ENCODE measurements at places on chromosomes 4 and X.

GRCh38 chrX:1537031-1537715, at the start of gene P2RY8:
TSS of gene P2RY8 (minus strand) at chrX:1537185. CDS start at chrX:1466558, 70,627 bp downstream.
- no peak for DNase-seq

GRCh38 chr4:19987746-19988145, 264.0 kb upstream of the SLIT2 start:
- DNase-seq: no peak

DNA sequence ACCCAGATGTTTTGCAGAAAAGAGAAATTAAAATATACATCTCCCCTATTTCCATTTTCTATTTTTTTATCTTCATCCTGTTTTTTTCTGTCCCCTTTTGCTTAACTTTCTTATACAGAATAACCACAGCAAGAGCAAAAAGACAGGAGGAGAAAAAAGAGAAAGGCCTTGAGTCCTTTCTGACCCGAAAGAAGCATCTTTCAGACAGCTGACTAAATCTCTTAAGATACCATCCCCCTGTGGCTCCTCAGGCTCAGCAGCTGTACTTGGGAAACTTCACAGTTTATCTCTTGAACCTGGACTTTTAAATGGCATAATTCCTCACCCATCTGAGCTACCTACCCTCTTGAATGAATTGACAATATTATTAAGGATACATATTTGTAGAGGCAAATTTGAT, 100.2 kb downstream of the FIP1L1 start:
- DNase-seq: no peak

DNA sequence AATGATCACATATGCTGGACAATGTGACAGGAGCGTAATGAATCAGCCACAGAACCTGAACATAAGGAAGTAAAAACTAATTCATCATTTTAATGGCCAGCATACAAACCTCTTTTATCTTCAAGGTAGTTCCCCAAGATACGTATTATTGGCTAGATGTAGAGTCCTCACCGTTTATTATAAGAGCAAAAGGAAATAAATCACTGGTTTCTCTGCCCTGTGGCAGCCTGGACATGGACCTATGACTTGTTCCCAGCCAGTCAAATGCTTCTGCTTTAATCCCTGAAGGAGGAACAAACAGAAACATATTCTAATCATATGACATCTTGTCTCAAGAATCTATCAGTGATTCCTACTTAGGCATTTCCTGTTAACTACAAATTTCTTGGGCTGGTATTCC, 86.8 kb upstream of the FAM241A start:
- DNase-seq: peak; percentile 25

DNA sequence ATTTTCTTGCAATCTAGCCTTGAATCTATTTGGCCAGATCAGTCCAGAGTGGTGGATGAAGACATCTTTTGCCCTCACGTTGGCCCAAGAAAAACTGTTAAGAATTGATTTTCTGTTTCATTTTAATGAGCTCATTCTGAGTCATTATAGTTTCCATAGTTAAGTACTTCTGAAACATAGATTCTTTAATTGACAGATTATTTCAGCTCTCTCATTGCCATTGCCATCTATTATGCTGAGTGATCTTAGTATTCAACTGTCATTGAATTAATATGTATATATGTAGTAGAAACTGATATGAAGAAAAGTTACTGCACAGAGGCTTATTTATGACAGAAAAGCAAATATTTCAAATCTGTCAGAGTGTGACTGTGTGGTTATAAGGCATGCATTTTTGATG, 45.5 kb upstream of the PPP1R2C start:
- DNase-seq: no peak

GRCh38 chrX:2691543-2692220, 587 bp downstream of the CD99 start:
- DNase-seq: no peak

- DNase-seq: no peak
Observed at GRCh38 chr4:136458326-136458725, 1074.0 kb downstream of the PCDH18 start.

GRCh38 chrX:123121241-123121640, 62.8 kb upstream of the GRIA3 start:
- no peak for DNase-seq

GRCh38 chrX:57083143-57083542, 38.2 kb downstream of the SPIN2B start:
- no peak for DNase-seq
